Fibroblast of skin of scalp (primary cell): ENCODE measurements at places on chromosomes 4 and X.

- DNase-seq: peak; percentile 31
Observed at GRCh38 chrX:45513042-45513441, 312.4 kb upstream of the DIPK2B start.

GRCh38 chr4:57430726-57431125 lies 320.5 kb upstream of the IGFBP7 start:
- DNase-seq: no peak

GRCh38 chr4:6658597-6659075 lies 18.2 kb downstream of the MRFAP1 start:
- peak; percentile 38 for DNase-seq

DNA sequence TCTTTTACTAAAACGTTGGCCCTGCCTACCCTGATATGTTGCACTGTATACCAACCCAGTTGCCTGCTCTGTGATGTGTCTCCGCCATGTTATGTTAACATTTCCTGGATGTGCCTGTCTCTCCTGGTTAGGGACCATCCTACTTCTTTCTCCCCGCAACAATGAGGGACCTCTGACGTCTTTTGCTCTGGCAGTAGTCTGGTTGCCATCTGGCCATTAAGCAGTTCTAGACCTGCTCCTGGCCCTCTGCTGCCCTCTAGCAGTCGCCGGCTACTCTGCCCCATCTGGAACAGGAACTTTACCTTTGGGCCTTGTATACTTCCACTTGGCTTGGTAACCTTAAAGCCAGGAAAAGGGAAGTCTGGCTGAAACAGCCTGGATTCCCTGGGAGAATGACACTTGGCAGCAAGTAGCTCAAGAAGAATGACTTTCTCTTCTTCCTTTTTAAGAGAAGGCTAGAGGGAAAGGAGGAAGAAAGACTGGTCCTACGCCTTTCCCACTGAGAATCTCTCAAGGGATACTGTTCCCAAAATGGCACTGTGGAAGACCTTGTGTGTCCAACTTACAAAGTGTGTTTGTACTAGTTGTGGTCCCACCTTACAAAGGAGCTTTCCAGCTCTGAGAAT lies 63.5 kb downstream of the GPC3 start:
- peak; percentile 29 for DNase-seq
